ENCODE measurements at places on chromosomes 2 and 18. TPM values are rescaled to one million over a fixed set of nuclear protein-coding genes. Genes with fewer than 3 reads are reported as not detected.

DNA sequence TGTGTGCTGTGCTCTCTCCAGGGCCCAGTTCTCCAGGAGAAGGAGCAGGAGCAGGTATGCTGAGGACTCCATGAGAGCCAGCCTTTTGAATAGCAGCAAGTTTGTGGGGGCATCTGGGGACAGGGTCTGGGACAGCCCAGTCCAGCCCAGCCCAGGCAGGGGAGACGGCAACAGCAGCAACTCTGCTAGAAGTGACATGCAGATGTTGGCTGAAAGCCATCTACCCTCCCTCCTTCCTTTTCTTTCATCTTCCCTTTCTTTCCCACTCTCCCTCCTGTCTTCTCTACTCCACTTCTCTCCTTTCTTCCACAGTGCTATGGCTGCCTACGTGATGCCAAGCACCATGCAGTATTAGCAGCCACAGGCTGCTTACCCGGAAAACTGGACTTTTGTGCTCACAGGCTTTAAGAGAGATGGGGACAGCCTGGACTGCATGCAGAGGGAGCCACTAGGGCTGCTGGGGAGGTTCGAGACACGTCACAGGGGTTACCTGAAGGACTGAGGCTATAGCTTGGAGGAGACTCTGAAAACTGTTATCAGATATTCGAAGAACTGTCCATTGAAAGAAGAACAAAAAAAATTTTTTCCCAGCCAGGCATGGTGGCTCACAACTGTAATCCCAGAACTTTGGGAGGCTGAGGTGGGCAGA lies 23.8 kb upstream of the YWHAQ start:
- DNase-seq = no peak
- no peak overlapping the region for H3K4me3 ChIP-seq
- H3K4me1 ChIP-seq = no peaks in the 10 kb centered on the region
- no peaks in the 10 kb centered on the region for H3K36me3 ChIP-seq
- no peak overlapping the region for H3K27ac ChIP-seq

Gene FAP
- 0.98 TPM for total RNA-seq

GRCh38 chr2:234961784-234962183 lies 10.0 kb downstream of the SH3BP4 start:
- peaks cover 29% of the 10 kb centered on the region for H3K4me1 ChIP-seq
- DNase-seq = no peak
- no peaks in the 10 kb centered on the region for H3K27me3 ChIP-seq
- H3K36me3 ChIP-seq = no peaks in the 10 kb centered on the region
- no peak overlapping the region for H3K4me3 ChIP-seq
- no peak overlapping the region for H3K27ac ChIP-seq

DNA sequence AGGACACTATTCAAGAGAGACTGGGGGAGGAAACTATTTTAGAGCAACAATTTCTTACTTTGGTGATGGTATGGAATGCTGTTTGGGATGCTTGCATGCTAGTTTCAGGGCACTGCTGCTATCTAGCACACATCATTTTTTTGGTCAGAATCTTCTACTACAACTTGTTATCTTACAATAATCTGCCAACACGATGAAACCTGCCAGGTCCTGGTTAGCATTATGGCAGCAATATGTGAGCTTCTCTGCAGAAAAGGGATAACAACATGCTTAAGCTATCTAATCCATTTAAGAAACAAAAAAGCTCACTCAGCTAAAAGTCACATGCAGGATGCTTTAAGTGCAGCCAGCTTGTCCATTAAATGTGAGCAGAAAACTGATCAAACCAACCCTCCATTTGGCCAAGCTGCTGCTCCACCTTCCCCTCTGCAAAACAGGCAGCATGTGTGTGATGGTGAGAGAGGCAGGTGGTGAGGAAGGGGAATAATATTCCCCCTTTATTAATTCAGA lies 30.1 kb downstream of the GAREM2 start:
- no peaks in the 10 kb centered on the region for H3K27me3 ChIP-seq
- peaks cover 53% of the 10 kb centered on the region for H3K36me3 ChIP-seq
- no peak overlapping the region for H3K4me3 ChIP-seq
- no peak overlapping the region for H3K27ac ChIP-seq
- no peaks in the 10 kb centered on the region for H3K4me1 ChIP-seq
- no peak for DNase-seq

Gene AOX1
- total RNA-seq = 160 TPM

Gene MOB4
- total RNA-seq = 7.3 TPM

DNA sequence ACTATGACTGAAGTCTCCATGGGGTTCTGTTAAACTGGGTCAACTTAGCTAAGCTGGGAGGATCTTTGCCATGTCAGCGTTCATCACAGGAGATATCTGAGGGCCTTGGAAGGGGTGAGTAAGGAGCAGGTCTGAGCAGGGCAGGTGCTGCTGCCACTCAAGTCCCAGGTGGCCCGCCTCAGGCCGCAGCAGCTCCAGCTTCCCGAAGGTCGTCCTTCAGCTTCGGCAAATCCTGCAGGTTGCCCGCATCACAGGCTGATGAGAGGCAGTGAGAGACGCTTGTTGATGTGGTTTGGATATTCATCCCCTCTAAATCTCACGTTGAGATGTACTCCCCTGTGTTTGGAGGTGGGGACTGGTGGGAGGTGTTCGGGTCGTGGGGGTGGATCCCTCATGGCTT lies 166.6 kb downstream of the VAPA start:
- no peaks in the 10 kb centered on the region for H3K36me3 ChIP-seq
- H3K4me3 ChIP-seq = no peak overlapping the region
- DNase-seq = no peak
- peaks cover 10% of the 10 kb centered on the region for H3K4me1 ChIP-seq
- H3K27ac ChIP-seq = no peak overlapping the region

- no peaks in the 10 kb centered on the region for H3K27me3 ChIP-seq
- no peaks in the 10 kb centered on the region for H3K4me1 ChIP-seq
- no peaks in the 10 kb centered on the region for H3K36me3 ChIP-seq
- H3K4me3 ChIP-seq = no peak overlapping the region
These were observed 1.8 kb upstream of the TMEM18 start for GRCh38 chr2:678964-679363.

- peaks cover 9% of the 10 kb centered on the region for H3K4me1 ChIP-seq
- no peaks in the 10 kb centered on the region for H3K27me3 ChIP-seq
- DNase-seq = no peak
- H3K4me3 ChIP-seq = no peak overlapping the region
These were observed 32.3 kb upstream of the ZBTB7C start for GRCh38 chr18:48441405-48441881.

Gene TPO
- total RNA-seq = 0.49 TPM

DNA sequence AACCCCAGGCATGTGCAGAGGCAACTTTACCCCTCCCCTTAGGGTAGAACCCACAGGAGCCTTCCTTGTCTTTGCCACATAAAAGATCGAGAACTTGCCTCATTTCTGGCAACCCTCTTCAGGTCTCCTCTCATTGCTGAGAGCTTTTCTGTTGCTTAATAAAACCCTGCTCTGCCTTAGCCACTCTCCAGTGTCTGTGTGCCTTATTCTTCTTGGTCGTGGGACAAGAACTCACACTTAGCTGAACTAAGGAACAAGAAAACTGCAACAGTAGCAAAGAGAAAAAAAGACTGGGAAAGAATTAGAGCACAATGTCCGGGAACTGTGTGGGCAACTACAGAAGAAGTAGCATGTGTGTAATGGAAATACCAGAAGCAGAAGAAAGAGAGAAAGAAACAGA lies 56.2 kb upstream of the SMIM21 start:
- H3K27me3 ChIP-seq = no peaks in the 10 kb centered on the region
- no peaks in the 10 kb centered on the region for H3K4me1 ChIP-seq
- H3K36me3 ChIP-seq = no peaks in the 10 kb centered on the region
- H3K4me3 ChIP-seq = no peak overlapping the region

Gene ZSWIM2
- not detected for total RNA-seq

Gene DYNC2LI1
- 9.6 TPM for total RNA-seq

DNA sequence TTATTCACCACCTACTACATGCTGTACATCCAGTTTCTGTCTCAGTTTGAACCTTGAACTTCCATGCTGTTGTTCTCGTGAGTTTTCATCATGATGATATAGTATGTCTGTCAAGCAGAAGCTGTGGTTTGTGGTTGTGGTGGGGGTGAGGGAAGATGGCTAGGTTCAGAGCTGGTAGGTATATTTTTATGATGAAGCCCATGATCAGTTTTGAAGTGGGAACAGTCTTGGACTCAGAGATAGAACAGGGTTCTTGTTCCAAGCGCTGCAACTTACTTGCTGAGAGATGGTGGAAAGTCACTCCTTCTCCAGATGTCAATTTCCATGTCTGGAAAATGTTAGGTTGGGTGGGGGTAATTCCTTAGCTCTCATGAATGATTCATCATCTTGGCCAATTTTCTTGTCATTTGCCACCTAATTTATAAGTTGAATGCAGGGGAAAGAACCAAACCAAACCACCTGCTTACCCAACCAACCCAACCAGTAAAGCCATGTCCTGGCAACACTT lies 21.6 kb downstream of the PMAIP1 start:
- H3K4me3 ChIP-seq = no peak overlapping the region
- H3K27me3 ChIP-seq = no peaks in the 10 kb centered on the region
- H3K27ac ChIP-seq = no peak overlapping the region
- no peaks in the 10 kb centered on the region for H3K4me1 ChIP-seq

DNA sequence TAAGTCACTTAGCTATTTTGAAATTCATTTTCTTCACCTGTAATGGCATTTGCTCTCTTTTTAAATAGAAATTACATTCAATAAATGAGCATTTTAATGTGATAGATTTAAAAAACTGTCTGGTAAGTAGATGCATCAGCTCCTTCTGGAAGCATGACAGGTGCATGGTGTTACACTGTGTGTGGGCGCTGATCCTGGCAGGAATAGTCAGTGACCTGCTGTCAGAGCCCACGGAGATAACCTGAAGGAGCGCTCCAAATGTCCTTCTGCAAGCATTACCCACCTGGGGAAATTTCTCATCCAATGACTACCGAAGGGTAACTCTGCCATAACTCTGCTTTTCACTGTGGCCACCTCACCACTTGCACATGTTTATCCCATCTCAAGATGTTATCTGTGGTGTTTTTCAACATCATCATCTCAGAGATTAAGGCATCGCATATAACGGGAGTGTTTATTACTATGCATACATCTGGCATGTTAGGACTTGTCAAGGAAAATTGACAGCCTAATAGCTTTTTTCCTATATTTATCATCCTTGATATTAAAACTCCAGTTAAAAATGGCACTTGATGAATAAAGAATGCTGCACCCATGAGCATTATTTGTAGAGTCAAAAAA lies 637.3 kb downstream of the ERBB4 start:
- H3K4me1 ChIP-seq = no peaks in the 10 kb centered on the region
- H3K4me3 ChIP-seq = no peak overlapping the region
- no peaks in the 10 kb centered on the region for H3K27me3 ChIP-seq
- DNase-seq = no peak

Gene TMEM198
- total RNA-seq = 5.6 TPM

GRCh38 chr2:152583512-152584229 lies 133.6 kb downstream of the PRPF40A start:
- H3K27ac ChIP-seq = no peak overlapping the region
- no peak for DNase-seq
- H3K27me3 ChIP-seq = no peaks in the 10 kb centered on the region
- no peak overlapping the region for H3K4me3 ChIP-seq
- H3K36me3 ChIP-seq = no peaks in the 10 kb centered on the region

Gene COQ10B
- total RNA-seq = 9.3 TPM

- H3K36me3 ChIP-seq = no peaks in the 10 kb centered on the region
- H3K4me3 ChIP-seq = no peak overlapping the region
These were observed 138.0 kb downstream of the CTIF start for GRCh38 chr18:48676756-48677368.

Gene ACMSD
- not detected for total RNA-seq

GRCh38 chr2:234458466-234458865 lies 38.4 kb downstream of the ARL4C start:
- no peaks in the 10 kb centered on the region for H3K4me1 ChIP-seq
- H3K36me3 ChIP-seq = no peaks in the 10 kb centered on the region
- DNase-seq = no peak
- H3K4me3 ChIP-seq = no peak overlapping the region

DNA sequence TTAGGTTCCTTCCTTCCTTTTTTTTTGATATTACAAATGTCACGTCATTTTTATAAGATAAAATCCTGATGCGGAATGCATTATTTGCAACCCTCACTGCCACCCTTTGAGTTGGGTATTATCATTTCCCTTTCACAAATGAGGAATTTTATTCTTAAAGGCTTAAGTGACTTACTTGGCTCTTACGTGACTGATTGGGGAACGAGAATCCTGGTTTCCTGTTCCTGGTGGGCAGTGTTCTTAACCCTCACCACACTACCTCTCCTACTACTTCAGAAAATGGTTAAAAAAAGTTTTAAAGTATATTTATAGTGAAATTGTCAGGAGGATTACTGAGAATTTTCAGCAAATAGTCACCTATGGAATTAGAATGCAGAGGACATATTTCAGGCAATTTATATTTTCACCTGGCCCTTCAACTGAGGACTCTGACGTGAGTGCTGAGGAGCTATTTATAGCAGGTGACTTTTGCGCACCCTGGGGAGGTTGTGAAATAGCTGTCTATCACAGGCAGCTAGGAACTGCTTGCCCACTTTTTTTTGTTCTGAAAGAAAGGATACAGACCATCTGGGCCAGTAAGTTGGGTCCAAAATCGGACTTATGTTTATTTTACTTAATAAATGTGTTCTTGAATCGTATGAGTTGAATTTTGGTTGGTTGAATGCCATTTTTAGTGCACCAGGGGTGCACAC lies 18.7 kb upstream of the RASGRP3 start:
- no peaks in the 10 kb centered on the region for H3K27me3 ChIP-seq
- H3K27ac ChIP-seq = no peak overlapping the region
- H3K4me3 ChIP-seq = no peak overlapping the region
- DNase-seq = peak; percentile 53

Gene INHA
- total RNA-seq = 0.94 TPM

GRCh38 chr2:36609507-36609906 lies 11.5 kb upstream of the FEZ2 start:
- H3K27me3 ChIP-seq = no peaks in the 10 kb centered on the region
- no peaks in the 10 kb centered on the region for H3K4me1 ChIP-seq
- no peaks in the 10 kb centered on the region for H3K36me3 ChIP-seq
- H3K4me3 ChIP-seq = no peak overlapping the region
- DNase-seq = no peak

Gene PPM1G
- 30.6 TPM for total RNA-seq

- H3K27me3 ChIP-seq = no peaks in the 10 kb centered on the region
- H3K27ac ChIP-seq = peak overlapping the region; percentile 22
- H3K4me1 ChIP-seq = peaks cover 3% of the 10 kb centered on the region
- peak overlapping the region; percentile 11 for H3K4me3 ChIP-seq
- no peak for DNase-seq
These were observed 20.0 kb downstream of the TMEM247 start for GRCh38 chr2:46499392-46499785.

DNA sequence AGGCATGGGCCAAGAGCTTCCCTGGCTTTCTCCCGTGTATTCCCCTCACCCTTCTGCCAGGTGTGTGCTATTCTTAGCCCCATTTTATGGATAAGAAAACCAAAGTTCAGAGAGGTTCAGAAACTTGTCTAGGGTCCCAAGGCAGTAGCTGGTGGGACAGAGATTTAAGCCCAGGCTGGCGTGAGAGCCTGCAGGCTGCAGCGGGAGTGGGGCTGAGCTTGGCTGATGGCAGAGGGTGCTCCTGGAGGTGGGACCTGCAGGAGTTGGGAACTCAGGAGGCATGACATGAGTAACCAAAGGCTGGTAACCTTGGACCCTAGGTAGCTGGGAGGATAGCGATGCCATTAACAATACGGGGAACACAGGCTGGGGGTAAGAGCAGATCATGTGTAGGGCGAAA lies 87.3 kb upstream of the B3GNT7 start:
- H3K27me3 ChIP-seq = no peaks in the 10 kb centered on the region
- no peak overlapping the region for H3K4me3 ChIP-seq
- no peak overlapping the region for H3K27ac ChIP-seq
- DNase-seq = no peak

GRCh38 chr2:120917886-120918285 lies 182.2 kb downstream of the GLI2 start:
- no peak overlapping the region for H3K27ac ChIP-seq
- no peak overlapping the region for H3K4me3 ChIP-seq
- no peaks in the 10 kb centered on the region for H3K36me3 ChIP-seq
- H3K27me3 ChIP-seq = no peaks in the 10 kb centered on the region

Data from pancreas (tissue), 10 donors.